ENCODE measurements at places on chromosomes 6 and 20. TPM values are rescaled to one million over a fixed set of nuclear protein-coding genes. Genes with fewer than 3 reads are reported as not detected.

DNA sequence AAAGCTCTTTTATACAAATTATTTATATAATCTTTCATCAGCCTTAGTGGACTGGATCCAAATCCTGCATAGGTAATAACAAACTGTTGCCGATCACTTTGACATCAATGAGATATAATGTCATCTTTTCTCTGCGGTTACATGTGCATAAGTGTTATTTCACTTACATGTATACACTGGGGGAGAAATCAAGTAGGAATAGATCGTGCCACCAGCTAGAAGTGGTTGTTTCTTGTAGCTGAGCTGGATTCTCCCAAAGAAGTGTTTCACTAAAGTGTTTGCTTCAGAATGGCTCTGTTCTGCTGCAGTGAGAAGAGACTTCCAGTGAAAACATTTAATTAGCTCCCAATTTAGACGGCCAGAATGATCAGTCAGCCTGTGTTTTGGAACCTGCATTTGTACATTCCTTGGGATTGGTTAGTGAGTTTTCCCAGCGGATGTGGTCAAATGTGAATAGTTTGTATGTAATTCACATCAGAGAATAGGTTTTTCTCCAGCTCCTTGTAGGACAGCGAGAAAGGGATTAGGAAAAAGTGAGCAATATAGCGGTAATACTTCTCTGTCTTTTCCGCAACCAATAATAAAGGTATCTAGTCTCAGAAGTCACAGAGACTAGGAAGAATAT, 163.1 kb upstream of the CCN2 start:
- H3K27me3 ChIP-seq: no peaks in the 10 kb centered on the region
- no peak overlapping the region for H3K4me3 ChIP-seq
- no peaks in the 10 kb centered on the region for H3K4me1 ChIP-seq
- DNase-seq: no peak

TCF21 gene
- total RNA-seq: not detected

LAMP5 gene
- total RNA-seq: not detected

HLA-DPB1 gene
- not detected for total RNA-seq

CD24 gene
- 1.5 TPM for total RNA-seq

SLC17A2 gene
- not detected for total RNA-seq

DNA sequence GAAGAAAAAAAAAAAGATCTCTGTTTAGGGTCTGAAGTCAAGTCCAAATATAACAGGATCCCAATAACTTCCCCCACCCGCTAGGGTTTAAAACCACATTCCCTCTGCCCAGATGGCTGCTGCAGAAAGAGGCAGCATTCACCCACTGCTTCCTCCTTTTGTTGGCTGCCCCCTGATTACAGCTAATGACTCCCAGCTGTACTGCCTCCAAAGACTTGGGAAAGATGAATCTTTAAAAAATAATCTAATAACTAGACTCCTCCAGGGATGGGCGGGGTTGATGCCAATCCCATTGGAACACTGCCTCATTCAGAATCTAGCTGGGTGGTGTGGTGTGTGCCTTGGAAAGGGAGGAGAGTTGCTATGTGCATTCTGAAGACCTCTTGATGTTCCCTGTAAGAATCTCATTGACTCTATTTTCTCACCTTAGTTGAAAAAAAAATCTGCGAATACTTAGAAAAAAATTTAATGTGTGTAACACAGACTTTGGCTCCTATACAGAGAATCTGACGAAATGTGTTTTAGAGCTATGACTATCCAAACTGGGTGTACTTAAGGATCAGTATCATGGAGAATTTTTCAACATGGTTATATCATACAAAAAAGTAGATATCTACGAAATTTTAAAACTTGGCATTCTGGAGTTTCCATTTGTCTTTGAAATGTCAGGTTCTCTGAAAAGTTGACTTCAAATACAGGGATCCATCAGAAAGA, 174.0 kb downstream of the RNF144B start:
- H3K4me1 ChIP-seq: no peaks in the 10 kb centered on the region
- no peaks in the 10 kb centered on the region for H3K27me3 ChIP-seq
- no peak for DNase-seq
- H3K27ac ChIP-seq: no peak overlapping the region

- no peaks in the 10 kb centered on the region for H3K4me1 ChIP-seq
- H3K27me3 ChIP-seq: no peaks in the 10 kb centered on the region
- H3K36me3 ChIP-seq: no peaks in the 10 kb centered on the region
- no peak for DNase-seq
- no peak within 1 kb of the TSS for H3K27ac ChIP-seq
These were observed at the start of gene TREML2 for GRCh38 chr6:41200901-41201763. TREML2 (minus strand) TSS chr6:41201149; CDS start chr6:41201008, 141 bp downstream.

- no peaks in the 10 kb centered on the region for H3K36me3 ChIP-seq
- peak overlapping the region; percentile 47 for H3K27ac ChIP-seq
- H3K4me1 ChIP-seq: peaks cover 26% of the 10 kb centered on the region
- H3K27me3 ChIP-seq: no peaks in the 10 kb centered on the region
- DNase-seq: peak; percentile 56
These were observed 133.7 kb downstream of the CDH4 start for GRCh38 chr20:61385731-61386130.

- H3K27ac ChIP-seq: no peak overlapping the region
- no peak for DNase-seq
- H3K4me3 ChIP-seq: no peak overlapping the region
- no peaks in the 10 kb centered on the region for H3K27me3 ChIP-seq
- no peaks in the 10 kb centered on the region for H3K36me3 ChIP-seq
These were observed 14.0 kb upstream of the GCM1 start for GRCh38 chr6:53162606-53163005.

DNA sequence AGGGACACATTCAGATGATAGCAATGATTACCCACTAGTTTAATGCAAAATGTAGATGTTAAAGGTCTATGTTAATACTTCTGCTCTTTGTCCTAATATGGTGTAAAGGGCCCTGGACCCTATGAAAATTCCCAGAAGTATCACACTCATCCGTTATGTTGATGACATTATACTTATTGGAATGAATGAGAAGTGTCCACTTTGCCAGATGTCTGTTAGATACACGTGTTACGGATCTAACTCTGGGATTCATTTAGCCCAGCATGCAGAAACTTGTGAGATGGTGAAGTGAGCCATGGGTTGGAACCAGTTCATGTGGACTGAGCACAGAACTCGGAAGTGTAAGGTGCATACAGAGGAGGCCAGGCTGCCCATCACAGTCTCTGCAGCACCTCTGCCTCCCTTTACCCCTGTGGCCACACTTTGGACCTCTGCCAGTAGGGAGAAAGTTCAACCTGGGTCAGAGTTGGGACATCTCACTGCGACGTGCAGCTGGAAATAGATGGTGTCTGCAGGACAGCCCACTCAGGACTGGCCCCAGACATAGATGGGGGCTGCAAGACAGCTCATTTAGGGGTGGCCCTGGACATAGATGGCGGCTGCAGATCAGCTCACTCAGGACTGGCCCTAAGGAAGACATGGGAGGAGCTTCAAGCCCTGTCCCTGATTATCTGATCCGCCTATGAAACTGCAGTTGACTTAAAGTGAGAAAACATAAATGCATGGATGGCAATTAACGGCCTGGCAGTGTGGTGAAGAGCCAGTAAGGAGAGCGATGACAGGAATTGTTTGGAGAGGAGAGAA, 71.2 kb upstream of the THBS2 start:
- H3K27me3 ChIP-seq: no peaks in the 10 kb centered on the region
- no peaks in the 10 kb centered on the region for H3K36me3 ChIP-seq
- no peak overlapping the region for H3K27ac ChIP-seq
- H3K4me1 ChIP-seq: peaks cover 4% of the 10 kb centered on the region
- DNase-seq: no peak

GHRH gene
- not detected for total RNA-seq

RPL7L1 gene
- total RNA-seq: 140 TPM

LY6G6D gene
- total RNA-seq: not detected

RBPJL gene
- not detected for total RNA-seq

COL11A2 gene
- 4.0 TPM for total RNA-seq

GRCh38 chr6:155795173-155795796, 339.6 kb upstream of the NOX3 start:
- no peaks in the 10 kb centered on the region for H3K27me3 ChIP-seq
- H3K36me3 ChIP-seq: no peaks in the 10 kb centered on the region

DNA sequence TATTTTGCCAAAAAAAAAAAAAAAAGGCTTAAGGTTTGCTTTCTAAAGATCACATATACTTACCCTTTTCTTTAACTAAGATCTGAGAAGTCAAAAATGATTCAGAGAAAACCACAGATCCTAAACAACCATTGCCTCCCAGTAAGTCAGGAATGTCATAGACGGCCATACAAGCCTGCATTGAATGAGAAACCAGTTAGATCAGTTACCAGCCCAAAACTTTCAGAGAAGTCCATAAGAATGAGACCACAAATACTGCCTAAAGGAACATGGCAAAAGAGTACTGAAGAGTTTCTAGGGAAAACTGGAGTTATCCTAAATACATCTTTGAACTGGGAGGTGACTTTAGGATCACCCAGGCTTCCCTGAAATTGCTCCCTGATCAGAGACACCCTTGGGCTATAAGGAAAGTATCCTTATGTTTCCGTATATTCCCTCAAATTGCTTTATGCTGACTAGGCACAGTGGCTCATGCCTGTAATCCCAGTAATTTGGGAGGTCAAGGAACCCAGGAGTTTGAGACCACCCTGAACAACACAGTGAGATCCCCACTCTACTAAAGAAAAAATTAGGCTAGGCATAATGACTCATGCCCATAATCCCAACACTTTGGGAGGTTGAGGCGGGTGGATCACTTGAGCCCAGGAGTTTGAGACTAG, 79.4 kb upstream of the SLC4A11 start:
- no peak overlapping the region for H3K4me3 ChIP-seq
- H3K27ac ChIP-seq: no peak overlapping the region
- H3K27me3 ChIP-seq: no peaks in the 10 kb centered on the region

QRSL1 gene
- 18.1 TPM for total RNA-seq

GRCh38 chr6:24855395-24856245, 56.9 kb upstream of the ARMH2 start:
- DNase-seq: peak; percentile 74
- H3K4me1 ChIP-seq: 0 out of 2 replicates have a peak, but pooled peaks cover 4% of the 10 kb centered on the region
- H3K27me3 ChIP-seq: no peaks in the 10 kb centered on the region
- H3K36me3 ChIP-seq: no peaks in the 10 kb centered on the region

SIGLEC1 gene
- 0.02 TPM for total RNA-seq

All from SJCRH30 (cell line).